Sigmoid colon (tissue), 7 donors: ENCODE measurements at places on chromosomes 13 and 19.

- no peak for DNase-seq
Observed at GRCh38 chr13:100565286-100565685, 23.3 kb downstream of the GGACT start.

- DNase-seq = no peak
Observed at GRCh38 chr13:99129951-99130350, 70.7 kb upstream of the UBAC2 start.

GRCh38 chr19:798415-799075 lies 1.3 kb downstream of the PTBP1 start:
- no peak for DNase-seq

DNA sequence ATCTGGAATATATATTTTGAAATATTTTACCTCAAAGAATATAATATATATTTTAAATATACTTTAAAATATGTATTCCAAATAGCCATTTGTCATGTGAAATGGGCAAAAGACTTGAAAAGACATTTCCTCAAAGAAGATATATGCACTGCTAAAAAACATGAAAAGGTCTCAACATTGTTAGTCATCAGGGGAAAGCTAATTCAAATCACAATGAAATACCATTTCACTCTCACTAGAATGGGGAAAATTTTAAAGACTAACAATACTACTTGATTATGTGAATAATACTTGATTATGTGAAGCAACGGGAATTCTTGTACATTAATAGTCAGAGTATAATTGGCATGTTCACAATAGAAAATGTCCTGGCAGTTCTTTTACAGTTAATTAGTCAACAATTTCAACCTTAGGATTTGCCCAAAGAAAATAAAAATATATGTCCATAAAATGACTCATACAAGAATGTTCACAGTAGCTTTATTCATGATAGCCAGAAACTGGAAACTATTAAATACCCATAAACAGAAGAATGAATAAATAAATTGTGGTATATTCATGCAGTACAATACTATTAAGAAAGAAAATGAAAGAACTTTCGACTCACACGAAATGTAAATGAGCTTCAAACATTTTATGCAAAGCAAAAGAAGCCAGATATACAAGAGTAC lies 6.8 kb upstream of the KBTBD6 start:
- no peak for DNase-seq

- no peak for DNase-seq
Observed at GRCh38 chr13:51926528-51926885, 64.7 kb downstream of the CCDC70 start.
